Foreskin melanocyte (primary cell): ENCODE measurements at places on chromosomes 2 and 18.
A peak's percentile ranks its signal among the peaks of the same experiment; 100 is the strongest.

DNA sequence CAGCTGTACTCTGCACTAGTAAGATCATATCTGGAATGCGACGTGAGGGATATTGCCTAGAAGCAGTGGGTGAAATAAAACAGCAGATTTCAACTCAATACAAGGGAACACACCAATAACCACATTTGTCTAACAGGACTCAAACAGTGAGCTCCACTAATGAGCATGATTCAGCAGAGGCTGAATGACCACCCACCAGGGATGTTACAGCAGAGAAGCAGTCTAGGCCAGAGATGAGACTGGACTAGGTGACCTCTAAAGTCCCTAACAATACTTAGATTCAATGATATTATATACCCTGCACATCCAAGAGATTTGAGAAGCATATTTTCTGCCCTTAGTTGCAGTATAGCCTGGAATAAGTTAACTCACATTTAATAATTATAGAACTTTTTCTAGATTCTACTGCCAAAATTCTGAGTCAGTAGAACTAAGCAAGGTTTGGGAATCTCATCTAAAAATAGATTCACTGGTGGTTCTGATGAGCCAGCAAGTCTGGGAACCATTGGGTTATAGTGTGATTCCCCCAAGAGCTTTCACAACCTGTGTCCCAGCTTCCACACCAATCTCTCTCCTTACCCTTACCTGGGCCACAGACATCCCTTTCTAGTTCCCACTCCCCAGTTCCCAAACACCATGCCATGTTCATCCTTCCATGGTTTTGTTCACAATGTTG, 6.3 kb downstream of the THOC1 start:
- no peak for DNase-seq

DNA sequence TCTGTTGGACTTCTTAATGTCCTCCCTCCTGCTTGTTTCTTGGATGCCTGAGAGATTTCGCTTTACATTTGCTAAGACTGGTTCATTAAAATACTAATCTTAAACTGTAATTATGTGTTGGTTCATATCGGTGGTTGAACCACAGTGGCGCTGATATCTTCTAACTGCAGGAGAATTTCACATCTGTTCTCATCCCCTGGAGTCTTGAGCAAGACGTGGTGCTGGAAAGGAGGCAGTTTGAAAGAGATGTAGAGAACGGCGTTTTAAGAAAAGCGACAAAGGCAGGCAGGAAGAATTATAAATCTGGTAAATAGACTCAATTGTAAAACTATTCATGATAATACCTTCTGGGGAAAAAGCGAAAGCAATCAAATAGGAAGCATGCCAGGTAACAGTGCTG, 79.5 kb downstream of the NXPH2 start:
- no peak for DNase-seq

DNA sequence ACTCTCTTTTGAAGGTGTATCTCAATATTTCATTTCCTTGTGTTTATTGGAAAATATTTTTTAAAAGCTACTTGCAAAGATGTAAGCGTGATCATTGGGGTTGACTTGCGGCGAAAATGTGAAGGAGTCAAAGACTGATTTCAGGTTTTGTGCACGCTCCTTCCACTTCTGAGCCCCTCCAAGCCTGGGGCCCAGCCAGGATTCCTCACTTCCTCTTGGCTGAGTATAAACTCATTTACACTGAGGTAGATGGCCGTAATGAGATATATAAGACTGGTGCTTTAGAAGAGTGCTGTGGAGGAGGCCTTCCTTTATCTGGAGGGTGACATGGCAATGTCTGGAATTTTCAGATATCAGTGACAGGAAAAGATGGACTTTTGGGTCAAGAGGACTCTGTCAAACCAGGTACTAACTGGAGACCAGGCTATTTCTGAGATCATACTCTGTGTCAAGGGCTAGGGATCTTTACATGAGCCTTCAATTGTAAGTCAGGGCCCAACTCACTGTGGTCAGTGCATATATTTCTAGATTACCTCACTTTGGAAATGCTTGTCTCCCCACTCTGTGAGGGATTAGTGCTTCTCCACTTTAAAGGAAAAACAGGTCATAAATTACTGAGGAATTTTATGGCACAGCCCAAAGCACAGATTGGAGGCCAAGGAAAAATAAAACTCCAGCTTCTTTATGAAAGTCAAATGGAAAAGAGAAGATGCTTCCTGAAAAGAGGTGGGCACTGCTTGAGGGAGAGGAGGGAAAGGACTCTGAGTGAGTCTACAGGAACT, 22.8 kb downstream of the PRKCE start:
- no peak for DNase-seq

DNA sequence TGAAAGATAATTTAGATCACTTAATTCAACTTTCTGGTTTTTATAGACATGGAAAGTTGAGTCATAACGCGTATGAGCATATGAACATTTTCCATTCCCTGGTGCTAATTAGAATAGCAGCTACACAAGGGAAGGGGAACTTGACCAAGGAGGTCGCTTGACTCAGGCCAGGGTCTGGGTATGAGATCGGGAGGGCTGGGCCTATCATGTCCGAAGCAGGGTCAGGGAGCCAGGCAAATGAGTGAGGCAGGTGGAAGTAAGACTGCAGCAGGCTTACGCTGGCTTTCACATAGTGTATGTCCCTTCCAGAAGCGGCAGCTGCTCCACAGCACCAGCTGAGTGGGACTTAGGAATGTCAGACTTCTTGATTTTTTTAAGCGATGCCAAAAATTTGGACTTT, 14.7 kb downstream of the RALB start:
- no peak for DNase-seq

GRCh38 chr2:206164261-206164862, 4.7 kb downstream of the EEF1B2 start:
- peak; percentile 37 for DNase-seq

DNA sequence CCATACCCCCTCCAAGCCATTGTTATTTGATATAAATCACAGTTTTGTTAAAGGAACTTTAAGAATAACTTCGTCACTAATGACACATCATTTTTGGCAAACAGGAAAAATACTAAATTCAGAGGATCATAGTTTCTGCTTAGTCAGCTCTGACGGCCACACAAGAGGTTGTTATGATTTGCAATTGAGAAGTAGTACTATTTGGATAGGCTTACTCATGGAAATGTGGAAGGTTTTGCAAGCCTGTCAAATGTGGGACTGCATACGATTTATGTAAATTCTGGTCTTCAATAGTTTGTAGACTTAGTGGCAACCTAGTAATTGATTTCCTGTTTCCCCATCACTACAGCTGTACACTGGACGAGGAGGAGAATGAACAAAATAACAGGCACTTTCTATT, 108.1 kb downstream of the ARHGEF33 start:
- DNase-seq = peak; percentile 68

DNA sequence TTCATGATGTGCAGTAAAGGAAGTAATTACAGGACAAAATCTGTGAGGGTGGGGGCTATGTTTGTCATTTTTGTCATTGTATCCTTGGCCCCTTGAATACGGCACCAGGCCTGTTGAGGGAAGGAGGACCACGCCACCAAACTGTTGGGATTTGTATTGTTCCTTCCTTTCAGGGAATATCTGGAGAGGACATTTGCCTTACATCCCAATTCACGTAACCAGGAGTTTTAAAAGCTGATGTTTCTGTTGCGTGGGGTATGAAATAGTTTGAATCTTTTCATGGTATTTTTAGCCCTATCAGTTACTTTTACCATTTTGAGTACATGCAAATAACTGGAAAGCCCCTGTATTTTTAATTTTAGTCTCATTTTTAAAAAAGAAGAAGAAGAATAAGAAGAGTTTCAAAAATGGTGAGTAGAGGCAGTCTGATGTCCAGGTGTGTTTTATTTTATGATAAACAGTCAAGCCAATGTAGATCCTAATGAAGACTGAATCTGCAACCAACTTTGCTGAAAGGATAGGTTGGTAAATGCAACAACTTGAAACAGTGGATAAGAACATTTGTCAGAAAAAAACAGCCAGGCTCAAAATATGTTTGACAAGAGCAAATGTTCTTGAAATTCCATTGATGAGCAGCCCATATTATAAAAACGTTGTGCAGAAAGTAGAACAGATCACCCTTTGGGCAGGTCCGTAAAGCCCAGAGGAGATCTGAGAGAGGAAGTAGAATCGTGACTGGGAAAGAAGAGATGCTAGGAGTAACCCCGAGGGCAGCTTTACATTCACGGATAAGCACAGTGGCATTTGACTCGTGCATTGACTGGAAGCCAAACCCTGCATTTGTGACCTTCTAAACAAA, 54.5 kb downstream of the RASGRP3 start:
- peak; percentile 76 for DNase-seq

DNA sequence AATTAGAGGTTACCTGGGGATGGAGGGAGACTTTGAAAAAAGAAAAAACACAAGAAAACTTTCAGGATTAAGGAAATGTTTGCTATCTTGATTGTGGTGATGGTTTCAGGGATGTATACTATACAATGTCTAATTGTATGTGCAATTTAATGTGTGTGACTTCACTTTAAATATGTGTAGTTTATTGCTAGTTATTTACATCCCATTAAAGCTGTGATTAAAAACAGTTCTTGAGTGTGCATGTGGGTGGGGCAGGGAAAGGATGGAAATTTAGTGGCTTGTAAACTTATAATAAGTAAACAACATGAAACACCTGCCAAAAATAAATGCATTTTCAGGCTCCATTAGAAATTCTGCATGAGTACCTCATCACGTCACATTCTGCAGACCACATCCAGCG, 167.0 kb downstream of the MYO5B start:
- DNase-seq = no peak

DNA sequence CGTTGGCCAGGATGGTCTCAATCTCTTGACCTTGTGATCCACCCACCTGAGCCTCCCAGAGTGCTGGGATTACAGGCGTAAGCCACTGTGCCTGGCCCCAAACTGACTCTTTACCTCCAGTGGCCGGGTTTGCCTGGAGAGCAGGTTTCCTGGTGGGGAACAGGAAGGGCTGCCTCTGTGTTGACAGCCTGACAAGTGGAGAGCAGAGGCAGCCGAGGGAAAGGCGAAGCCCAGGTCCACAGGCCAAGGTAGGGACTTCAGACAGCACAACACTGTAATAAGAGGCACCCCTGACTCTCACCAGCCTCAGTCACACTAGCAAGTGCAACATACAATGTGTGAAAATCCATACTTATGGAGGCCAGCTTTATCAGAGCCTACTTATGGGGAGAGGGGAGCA, 16.5 kb upstream of the SH3BP4 start:
- DNase-seq = no peak

- no peak for DNase-seq
Observed at GRCh38 chr2:100142393-100142792, at the start of gene AFF3. TSS of gene AFF3 (minus strand) at chr2:100142590. CDS start at chr2:100104454, 38,136 bp downstream.

DNA sequence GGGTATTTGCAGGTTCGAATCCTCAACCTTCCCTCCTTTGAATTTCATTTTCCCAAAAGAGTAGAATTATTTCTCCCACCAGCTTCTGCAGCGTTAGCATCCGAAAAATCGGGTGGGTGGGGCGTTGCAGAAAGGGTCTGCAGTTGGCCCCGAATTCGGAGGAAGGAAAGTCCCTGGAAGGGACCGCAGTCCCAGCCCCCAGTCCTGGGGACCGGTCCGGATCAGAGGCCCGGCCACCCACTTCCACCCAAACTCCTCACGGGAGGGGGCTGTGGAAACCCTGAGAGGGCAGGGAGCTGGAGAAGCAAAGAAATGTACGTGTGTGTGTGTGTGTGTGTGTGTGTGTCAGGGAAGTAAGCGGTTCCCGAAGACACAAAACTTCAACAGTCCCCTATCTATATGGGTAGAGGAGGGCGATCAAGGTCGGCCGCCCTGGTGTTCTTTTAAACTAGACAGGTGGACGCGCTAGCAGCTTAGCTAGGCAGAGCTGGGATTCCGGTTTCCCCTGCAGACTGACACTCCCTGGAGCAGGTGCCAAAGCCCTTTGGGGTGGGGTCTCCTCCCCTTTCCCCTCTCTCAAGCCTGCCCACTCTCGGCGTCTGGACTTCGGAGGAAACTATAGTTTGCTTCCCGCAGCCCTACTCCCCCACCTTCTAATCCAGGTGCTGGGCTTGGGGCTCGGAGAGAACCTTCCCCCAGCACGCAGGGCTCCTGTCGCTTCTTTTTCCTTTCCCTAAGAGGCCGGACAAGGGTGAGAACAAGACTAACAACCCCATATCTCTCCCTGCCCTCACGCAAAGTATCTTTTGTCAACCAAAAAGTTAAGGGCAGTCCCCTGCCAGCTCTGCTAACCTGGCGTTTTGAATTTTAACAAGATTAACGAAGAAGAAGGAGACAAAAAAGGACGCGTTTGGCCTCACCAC, 4.8 kb upstream of the ONECUT2 start:
- no peak for DNase-seq

- no peak for DNase-seq
Observed at GRCh38 chr18:36582988-36583745, 245.6 kb downstream of the TPGS2 start.

DNA sequence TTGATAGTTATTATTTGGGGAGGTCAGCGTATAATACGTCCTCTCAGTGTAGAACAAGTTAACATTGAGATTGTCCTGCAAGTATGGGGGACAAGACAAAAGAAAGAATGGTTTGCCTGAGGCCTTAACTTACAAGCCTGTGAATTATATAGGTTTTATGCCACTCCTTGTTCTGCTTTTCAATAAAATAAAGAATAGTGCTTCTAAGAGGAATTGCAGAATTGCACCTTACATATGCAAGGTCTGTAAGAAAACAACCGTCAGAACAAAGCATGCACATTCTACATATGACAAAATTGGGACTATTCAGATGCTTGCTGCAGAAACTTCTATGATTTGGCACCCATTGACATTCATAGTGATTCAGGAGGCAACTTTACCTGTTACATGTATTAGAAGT, 785.0 kb downstream of the NR4A2 start:
- DNase-seq = no peak

DNA sequence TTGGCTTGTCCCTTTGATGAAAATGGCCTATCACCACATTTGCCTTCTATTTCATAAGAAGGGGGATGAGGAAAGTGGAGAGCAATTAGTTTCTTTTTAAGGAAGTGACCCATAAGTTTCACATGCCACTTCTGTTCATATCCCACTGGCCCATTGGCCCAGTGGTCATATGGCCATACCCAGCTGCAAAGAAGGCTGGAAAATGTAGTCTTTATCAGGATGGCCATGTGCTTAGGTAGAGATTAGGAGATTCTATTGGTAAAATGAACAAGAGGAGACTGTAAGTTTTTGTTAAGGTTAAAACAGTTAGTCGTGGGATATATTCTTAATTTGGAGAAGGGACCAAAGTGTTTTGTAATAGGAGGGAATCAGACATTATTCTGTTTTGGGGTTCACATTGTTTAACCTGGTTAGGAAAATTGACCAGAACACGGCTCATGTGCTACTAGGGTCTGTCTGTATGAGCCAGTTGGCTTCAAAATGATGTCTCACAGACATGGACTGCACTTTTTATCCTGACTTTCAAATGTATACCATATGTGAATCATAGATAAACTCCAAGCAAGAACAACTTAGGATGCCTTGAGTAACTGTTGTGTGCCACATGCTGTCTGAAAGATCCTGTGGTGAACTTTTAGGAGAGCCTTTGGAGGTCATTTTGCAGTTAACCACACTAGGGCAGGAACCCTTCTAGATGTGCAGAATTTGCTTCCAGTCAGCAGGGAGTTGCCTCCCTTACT, 17.3 kb downstream of the PLCL1 start:
- DNase-seq = no peak

GRCh38 chr2:240210198-240210965, 69.9 kb upstream of the OTOS start:
- DNase-seq = no peak

GRCh38 chr2:85188852-85189251, 55.7 kb downstream of the TCF7L1 start:
- DNase-seq = no peak
